ENCODE measurements at places on chromosomes 13 and 19. TPM values are rescaled to one million over a fixed set of nuclear protein-coding genes. Genes with fewer than 3 reads are reported as not detected.

The PLEKHF1 gene
- 7.4 TPM for total RNA-seq

The SERPINE3 gene
- not detected for total RNA-seq

The ZNF791 gene
- total RNA-seq: 13.1 TPM

The ZFR2 gene
- not detected for total RNA-seq

The GIPC1 gene
- total RNA-seq: 147 TPM

The RCBTB1 gene
- 15.7 TPM for total RNA-seq

The KIR3DL1 gene
- not detected for total RNA-seq

The ZNF283 gene
- 8.4 TPM for total RNA-seq
